ENCODE measurements at places on chromosomes 11 and 22.

DNA sequence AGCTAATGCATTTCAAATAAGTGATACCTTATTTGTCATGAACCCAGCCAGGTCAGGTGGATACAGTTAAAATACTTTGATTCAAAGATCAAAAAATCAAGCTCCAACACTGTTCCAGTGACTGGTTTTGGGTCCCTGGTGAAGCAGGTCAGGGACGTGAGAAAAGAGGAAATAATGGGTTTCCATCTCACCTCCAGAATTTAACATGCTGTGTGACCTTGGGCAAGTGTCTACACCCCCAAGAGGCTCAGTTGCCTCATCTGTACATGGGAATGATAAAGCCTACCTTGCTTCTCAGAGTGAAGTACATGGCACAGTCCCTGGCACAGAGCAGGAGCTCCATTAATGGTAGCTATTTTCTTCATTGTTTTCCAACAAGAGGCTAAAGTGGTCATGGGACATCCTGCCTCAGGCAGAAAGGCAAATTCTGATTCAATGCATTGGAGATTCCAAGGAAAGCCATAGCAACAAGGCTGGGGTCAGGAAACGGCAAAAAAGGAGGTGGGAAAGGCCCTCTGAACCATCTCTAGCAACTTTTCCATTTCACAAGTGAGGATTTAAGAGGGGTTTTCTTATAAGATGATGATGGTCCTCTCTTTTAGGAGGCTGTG lies 108.5 kb downstream of the CSNK2A3 start:
- DNase-seq: no peak

GRCh38 chr22:50628543-50629134 lies 687 bp upstream of the ARSA start:
- no peak for DNase-seq

DNA sequence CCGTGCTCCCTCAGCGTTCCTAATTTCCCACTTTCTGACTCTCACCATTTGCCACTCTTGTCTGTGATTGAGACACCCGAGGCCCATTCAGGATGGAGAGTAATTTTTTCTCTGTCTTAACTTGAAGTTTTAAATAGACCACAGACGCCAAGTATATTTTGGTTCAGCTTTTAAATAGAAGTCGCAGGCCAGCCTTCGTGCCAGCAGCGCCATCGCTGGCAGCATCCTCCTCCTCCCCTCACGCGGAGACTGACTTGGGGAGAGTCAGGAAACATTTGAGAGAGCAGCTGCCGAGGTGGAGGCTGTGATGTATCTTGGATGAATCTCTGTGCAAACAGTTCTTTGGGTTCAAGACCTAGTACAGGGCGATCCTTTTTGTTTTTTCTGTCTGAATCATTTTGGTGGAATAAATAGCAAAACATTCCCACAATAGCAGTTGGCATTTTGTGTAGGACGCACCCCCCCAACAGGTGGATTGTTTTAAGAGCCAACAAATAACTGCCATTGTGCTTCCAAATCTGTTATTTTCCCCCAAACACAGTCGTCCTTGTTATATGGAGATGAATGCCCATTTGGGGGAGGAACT lies 889 bp upstream of the DMC1 start:
- peak; percentile 57 for DNase-seq

GRCh38 chr22:36225333-36225922 lies 13.9 kb downstream of the APOL2 start:
- DNase-seq: no peak

DNA sequence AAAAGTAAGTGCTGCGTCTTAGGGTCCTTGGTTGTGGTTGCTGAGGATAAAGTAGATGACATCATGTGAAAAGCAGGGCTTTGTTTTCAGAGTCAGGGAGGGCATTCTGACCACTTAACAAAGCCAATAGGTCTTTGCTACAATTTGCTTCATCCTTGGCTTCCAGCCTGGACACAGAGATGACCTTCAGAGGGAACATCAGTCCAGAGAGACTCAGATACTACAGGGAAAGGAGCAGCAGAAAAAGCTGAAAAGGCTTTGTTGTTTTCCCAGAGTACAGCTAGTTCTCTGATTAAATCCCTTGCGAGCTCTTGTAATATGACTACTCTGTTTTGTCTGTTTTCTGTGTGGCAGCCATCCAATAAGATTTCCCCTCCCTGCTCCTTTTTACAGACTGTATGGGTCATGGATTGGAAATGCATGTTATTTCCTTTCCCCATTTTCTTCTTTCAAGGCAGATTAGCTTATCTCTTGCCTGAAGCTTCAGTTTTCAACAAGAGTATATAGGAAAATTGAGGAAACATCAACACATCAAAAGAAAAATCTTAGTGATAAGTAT lies 31.9 kb downstream of the ATG13 start:
- DNase-seq: no peak

DNA sequence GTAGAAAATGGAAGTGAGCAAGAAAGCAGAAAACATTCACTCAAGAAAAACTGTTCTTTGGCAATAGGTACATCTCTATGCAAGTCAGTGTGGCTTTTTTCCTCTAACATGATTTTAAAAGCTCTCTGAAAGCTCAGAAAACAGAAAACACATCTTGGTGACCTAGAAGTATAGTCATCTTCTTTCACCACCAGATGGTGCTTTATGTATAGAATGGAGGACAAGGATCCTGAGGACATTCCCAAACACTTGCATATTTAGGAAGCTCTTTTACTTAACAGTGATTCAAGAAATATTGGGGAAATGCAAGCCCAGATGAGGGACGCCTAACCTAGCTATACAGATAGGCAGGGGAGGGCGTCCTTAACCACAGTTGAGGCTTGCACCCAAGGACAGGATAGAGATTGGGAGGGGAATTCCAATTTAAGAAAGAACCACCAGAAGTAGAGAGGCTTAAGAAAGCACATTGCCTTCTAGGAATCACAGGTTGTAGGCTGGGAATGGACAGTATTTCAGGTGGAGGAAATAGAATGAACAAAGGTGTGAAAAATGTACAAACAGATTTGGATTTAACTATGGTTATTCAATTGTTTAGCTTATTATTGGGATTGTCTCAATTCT lies 13.8 kb upstream of the CCDC81 start:
- no peak for DNase-seq

DNA sequence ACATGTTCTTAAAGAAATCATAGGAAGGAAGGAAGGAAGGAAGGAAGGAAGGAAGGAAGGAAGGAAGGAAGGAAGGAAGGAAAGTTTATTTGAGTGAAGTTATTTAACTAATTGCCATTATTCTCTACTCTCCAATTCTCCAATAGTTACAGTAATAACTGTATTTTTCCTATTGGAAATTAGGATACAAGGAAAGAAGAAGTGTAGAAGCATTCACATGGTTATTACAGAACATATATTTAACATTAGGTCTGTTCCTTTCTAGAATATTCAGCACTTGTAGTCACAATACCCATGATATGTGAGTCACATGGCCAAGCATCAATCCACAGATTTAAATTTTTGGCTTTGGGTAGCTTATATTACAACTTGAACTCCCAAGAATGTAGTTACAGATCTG lies 230.6 kb downstream of the SOX6 start:
- DNase-seq: no peak

DNA sequence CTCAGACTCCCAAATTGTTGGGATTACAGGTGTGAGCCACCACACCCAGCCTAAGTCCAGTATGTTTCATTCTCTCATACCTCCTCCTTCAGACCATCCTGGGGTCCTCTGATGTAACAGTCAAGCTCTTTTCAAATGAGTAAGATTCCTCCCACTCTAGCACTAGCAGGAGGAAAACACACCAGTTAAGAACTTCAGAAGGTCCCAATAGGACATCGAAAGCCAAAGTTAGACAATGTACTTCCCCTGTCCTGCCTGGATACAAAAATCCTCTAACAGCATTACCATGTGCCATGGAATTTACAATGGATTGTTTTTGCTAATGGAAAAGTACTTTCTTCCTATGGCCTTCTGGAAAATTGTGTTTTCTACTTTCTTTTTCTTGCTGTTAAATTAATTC lies 67.1 kb downstream of the CCDC34 start:
- no peak for DNase-seq

- no peak for DNase-seq
Measured at GRCh38 chr11:26439854-26440253, 107.9 kb downstream of the ANO3 start.

DNA sequence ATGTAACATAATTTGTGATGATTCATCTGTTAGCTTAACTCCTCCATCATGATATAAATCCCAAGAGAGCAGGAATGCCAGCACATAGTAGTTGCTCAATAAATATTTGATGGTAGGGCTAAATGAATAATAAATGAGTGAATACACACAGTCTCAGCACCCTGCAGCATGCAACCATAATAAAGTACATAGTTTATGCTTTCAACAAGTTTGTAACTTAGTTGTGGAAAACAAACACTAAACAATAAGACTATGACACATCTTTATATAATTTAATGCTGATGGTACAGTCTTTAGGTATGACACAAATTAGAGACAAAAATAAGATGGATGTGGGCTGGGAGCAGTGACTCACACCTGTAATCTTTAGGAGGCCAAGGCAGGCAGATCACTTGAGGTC lies 3.8 kb downstream of the ALKBH8 start:
- DNase-seq: no peak

DNA sequence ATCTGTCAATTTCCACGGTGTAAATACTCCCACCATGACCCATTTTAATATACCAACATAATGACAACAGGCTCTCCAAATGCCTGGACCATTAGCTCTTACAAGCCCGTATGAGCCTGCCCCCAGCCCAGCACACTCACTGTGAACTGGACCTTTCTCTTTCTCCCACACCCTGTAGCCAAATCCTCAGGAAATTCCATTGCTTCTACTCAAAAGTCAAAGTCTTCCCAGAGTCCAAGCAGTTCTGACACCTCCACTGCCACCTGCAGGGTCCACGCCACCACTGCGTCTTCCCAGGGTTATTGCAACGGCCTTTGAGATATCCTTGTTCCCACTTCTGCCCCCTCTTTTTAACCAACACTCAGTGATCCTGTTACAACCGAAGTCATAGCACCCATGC lies 110.1 kb upstream of the ASPHD2 start:
- no peak for DNase-seq

DNA sequence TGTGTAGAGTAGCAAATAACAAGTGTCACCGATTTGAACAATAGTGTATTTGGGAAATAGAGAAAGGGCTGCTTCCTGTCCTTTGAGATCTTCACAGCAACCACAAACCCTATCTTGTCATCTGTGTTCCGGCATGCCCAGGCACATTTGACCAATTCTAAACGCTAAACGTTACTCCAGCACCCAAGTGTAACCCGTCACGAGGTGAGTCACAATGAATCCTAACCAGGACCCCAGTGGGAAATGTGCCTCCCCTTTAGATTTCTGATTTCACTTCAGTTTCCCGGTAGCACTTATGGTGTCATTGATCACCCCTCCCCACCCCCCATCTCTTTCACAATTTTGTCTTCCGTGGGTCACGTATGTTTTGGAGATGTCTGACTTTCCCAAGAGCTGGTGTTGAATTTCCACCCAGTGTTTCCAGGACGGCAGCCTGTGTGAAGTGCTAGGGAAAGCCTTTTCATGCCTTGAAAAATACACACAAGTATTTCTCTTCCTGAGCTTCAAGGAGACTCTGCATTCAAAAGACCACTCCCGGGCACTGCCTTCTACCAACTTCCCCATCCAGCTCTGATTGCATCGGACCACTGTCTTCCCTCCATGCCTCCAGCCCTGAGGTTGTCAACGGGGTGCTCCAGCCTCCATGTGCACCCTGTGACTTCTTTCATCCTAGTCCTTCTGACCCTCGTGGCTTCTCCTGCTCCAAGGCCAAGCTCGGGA lies 10.5 kb upstream of the C11orf24 start:
- peak; percentile 63 for DNase-seq
